PC-3 (cell line): ENCODE measurements at places on chromosomes 7 and 10. TPM values are rescaled to one million over a fixed set of nuclear protein-coding genes. Genes with fewer than 3 reads are reported as not detected.

DNA sequence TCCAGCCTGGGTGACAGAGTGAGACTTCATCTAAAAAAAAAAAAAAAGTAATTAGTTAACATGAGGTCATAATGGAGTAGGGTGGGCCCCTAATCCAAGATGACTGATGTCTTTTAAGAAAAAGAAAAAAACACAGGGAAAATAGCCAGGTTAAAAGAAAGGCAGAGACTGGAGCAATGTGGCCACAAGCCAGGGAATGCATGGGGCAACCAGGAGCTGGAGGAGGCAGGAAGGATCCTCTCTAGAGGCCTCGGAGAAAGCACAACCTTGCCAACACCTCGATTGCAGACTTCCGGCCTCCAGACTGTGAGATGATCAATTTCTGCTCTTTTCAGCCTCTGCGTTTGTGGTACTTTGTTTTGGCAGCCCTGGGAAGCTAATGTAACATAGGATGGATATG is 121.5 kb downstream of the ITIH5 start:
- 0 out of 2 replicates have a peak, but pooled peaks cover 5% of the 10 kb centered on the region for H3K27me3 ChIP-seq
- H3K36me3 ChIP-seq, result no peaks in the 10 kb centered on the region
- no peak overlapping the region for H3K27ac ChIP-seq

GRCh38 chr10:21217107-21217506 is 308.4 kb downstream of the SKIDA1 start:
- no peaks in the 10 kb centered on the region for H3K27me3 ChIP-seq
- no peaks in the 10 kb centered on the region for H3K36me3 ChIP-seq
- no peaks in the 10 kb centered on the region for H3K4me1 ChIP-seq
- H3K27ac ChIP-seq, result no peak overlapping the region
- no peak overlapping the region for H3K4me3 ChIP-seq

- H3K4me3 ChIP-seq, result no peak overlapping the region
- no peaks in the 10 kb centered on the region for H3K36me3 ChIP-seq
- DNase-seq, result no peak
- H3K27me3 ChIP-seq, result no peaks in the 10 kb centered on the region
Measured at GRCh38 chr10:36666451-36666850, 458.9 kb upstream of the ANKRD30A start.

Gene EBLN1
- not detected in 2 replicates for total RNA-seq

Gene LRRC4
- 0.26 TPM in 1 of 2 replicates, not detected in the other for total RNA-seq

Gene FAM53B
- 16.5 and 19.4 TPM in 2 replicates for total RNA-seq
